Muscle of leg (tissue), 16 donors: ENCODE measurements at places on chromosomes 3 and 15. TPM values are rescaled to one million over a fixed set of nuclear protein-coding genes. Genes with fewer than 3 reads are reported as not detected.
A peak's percentile ranks its signal among the peaks of the same experiment; 100 is the strongest.

- no peak for DNase-seq
Observed at GRCh38 chr15:42085236-42085605, 9.1 kb downstream of the PLA2G4D start.

DNA sequence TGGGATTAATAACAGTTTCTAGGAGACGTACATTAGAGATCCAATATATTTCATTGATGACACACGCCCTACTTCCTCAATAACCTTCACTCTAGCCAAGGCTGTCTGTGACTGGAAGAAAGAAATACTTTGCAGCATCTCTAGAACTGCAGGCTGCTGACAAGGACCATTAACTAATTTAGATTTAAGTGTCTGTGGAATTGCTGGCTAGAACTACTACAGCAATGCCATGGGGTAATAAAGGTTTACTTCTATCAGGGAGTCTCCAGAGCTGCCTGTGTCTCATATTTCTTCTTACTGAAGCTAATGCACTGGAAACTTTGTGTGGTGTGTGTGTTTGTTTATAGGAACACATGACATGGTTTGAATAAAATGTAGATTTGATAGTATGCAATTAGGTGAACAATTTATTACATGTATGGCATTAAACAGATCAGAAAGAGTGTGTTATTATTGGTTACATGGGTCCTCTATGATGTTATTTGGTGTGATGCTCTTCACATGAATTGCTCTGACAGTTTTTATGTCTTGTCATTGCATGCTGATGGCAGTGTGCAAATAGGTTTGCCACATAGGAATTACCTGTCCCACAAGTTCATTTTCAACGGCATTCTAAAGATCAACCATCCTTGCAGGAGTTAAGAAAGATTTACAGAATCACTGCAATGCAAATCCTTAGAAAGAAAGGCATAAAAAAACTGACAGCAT lies 916.2 kb upstream of the CADM2 start:
- DNase-seq = peak; percentile 6

- peak; percentile 62 for DNase-seq
Observed at GRCh38 chr15:101088788-101089578, 162.9 kb downstream of the CHSY1 start.

GRCh38 chr3:11385326-11385725 lies 113.1 kb downstream of the ATG7 start:
- no peak for DNase-seq

DNA sequence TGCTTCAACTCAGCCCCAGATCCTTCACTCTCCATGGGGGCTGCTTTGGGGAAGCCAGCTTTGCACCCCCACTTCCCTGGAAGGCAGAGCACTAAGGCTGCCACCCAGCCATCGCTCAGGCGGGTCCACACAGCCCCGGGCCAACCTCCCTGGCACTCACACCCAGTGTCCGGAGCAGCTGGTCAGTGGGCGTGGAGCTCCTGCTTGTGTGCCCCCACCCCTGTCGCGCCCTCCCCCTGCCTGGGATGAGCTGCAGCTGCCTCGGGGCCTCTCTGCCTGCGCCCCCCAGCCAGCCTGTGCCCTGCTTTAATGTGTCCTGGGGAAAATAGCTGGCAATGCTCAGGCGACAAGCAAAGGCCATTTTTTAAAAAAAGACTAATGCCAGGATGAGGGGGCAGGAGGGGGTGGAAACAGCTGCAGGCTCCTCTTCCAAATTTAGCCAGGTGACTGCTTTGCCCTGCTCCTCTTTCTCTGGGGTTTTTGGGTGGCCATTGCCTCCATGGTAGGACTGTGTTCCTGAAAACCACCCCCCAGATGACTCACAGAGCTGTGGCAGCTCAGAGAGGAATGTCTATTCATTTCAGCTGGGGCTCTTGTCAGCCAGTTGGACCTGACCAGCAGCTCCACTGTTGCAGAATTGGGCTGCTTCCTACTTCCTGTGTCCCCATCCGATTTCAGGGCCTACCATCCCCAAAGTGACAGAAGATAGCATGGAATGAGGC lies 65.0 kb downstream of the CEMIP start:
- DNase-seq = peak; percentile 78

DNA sequence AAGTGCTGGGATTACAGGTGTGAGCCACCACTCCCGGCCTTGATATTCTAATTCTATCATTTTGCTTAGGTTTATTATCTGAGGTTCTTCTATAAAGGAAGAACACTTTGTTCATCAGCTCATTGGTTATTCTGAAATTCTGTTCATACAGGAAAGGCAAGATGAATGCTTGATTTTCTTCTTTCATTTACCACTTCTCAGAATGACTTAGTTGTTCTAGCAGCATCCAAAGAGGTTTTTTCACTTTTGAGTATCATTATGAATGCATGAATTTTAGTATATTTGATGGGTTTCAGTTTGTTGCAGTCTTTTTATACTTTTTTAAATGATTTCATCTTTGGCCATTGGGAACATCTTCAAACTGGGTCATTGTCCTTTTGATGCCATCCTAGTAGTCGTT lies 51.8 kb downstream of the RNF111 start:
- no peak for DNase-seq

DNA sequence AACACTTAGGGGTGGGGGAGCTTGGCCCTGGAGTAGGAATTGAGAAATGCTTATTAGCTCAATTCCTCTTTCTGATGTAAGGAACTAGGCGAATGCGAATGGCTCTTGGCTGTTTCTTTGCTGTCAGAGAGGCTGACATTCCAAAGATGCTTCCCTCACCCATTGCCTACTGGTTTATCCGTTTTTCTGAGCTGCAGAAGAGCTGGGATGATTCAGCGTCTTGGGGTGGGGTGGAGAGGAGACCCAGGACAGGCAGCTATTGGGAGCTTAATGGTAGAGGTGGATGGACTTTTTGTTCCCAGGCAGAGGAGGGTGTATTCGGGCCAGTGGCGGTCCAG lies 9.8 kb downstream of the PLEKHO2 start:
- DNase-seq = peak; percentile 65

DNA sequence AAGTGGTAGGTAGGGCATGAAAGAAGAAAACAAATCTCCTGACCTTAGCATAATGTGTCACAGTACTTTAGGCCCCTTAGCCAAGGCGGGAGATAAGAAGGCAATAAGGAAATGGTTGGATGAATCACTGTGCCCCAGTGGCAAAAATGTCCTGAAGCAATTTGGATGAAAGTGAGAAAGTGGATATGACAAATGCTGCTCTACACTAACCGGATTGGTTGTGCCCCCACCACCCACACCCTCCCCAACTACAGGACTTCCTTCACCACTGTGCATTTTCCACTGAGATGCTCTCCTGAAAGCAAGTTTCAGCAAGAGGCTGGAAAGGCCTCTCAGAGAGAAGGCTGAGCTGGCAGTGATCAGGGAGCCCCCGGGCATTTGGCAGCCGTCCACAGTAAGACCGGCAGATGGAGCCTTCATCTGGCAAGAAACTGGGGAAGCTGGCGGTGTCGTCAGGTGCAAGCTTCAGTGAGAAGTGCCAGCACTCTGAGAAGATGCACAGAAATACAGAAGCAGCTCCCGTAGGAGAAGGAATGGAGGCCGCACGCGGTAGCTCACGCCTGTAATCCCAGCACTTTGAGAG lies 63.8 kb downstream of the ATP1B3 start:
- peak; percentile 67 for DNase-seq

DNA sequence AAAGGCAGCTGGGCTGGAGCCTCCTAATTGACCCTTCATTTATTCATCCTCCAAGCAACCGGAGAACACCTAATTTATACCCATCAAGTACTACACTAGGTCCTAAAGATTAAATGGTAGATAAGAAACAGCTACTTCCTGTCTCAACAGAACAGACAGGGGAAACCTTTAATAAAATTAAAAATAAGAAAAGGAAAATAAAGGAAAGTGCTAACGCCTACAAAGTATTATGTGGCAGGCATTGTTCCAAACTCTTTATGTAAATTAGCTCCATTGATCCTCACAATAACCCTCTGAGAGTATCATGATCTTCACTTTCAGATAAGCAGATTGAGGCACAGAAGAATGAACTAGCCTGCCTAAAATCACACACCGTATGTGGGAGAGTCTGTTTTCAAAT lies 139.5 kb downstream of the CNTN6 start:
- no peak for DNase-seq

GRCh38 chr3:14631101-14631497 lies 20.5 kb upstream of the CCDC174 start:
- no peak for DNase-seq

GRCh38 chr15:101326462-101327146 lies 31.6 kb upstream of the SNRPA1 start:
- peak; percentile 47 for DNase-seq

GRCh38 chr3:24485511-24485910 lies 9.1 kb downstream of the THRB start:
- DNase-seq = no peak

DNA sequence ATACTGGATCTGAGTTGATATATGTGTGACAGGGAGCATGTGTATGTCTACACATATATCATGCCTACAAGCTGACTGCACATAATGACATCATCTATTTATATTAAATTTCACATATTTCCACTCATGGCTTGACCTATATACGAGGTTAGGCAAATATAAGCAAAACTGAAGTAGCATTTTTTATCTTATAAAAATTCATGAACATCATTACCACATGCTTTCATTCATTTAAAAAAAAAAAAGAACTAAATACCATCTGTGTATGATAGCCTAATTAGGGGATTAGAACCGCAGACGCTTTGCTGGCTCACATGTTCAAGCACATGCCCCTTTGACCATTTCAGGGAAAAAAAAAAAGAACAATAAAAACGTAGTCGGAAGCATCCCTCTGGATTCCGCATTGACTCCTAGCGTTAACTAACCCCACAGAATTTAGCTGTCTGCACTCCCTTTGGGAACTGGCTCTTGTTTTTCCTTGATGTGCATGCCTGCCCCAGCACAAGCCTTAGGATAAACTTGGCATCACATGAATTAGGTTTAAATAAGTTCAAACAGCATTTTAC lies 888.4 kb downstream of the ROBO1 start:
- DNase-seq = no peak

DNA sequence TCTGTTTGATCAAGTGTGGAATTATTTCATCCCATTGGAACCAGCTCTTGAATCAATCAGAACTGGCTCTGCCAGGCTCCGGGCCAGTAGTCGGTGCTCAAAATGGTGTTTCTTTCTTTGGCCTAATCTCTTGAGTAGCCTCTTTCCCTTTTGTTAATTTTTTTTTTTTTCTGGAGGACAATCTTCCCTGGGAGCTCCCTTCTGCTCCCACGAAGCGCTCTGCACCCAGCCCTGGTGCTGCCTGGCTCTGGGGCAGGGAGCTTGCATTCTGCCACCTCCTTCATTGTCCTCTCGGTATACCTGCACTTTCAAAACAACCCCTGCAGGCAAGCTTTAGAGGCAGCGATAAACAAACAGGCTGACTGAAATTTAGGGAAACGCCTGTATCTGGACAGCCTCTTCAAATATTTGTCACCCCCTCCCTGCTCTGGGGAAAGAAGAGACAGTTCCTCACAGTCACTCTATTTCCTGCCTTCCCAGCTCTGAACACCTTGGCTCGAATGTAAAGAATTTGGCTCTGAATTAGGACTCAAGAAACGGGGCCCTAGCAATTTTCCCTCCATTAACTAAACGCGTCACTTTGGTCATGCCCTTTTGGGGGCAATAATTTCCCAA lies 1.1 kb upstream of the THSD4 start:
- peak; percentile 20 for DNase-seq

DNA sequence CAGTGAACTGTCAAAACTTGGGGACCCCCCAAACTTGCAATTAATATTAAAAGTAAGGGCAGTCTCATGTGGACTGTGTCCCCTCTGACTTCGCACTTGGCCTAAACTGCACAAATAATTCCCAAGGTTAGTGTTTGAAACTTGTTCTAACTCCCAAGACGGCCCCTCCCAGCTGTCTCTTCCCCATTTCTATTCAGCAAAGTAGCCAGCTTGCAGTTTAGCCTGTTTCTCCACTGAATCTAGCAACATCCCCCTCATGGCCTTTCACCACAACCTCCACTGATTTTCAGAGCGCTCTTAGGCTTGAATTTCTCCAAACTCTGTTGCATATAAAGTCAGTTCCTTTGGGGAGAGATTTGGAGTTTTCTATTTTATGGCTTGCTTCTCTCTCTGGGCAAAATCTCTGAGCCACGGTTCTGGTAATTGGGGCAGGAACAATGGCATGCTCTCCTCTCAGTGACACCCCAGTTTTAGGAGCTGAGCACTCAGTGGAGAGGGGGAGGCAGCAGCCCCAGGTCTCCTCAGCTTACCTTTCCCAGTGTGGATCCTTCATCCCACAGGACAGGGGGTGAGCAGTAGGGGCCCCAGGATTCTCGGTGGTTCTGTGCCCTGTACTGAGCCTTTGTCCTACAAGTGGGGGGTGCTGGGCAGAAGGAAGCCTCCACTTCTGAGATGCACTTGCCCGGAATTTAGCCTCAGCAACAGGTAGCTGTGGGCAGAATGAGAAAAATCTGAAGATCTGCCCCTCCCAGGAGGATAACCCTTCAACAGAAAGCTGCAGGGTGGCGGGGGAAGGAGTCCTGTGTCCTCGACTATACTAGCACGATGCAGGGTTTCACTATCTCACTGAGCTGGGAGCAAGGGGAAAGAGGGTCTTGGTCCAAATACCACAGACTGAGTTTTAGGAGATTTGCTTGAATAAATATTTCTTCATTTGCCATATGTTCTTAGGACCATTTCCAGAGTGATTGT lies 39.3 kb upstream of the GATA2 start:
- DNase-seq = no peak

DNA sequence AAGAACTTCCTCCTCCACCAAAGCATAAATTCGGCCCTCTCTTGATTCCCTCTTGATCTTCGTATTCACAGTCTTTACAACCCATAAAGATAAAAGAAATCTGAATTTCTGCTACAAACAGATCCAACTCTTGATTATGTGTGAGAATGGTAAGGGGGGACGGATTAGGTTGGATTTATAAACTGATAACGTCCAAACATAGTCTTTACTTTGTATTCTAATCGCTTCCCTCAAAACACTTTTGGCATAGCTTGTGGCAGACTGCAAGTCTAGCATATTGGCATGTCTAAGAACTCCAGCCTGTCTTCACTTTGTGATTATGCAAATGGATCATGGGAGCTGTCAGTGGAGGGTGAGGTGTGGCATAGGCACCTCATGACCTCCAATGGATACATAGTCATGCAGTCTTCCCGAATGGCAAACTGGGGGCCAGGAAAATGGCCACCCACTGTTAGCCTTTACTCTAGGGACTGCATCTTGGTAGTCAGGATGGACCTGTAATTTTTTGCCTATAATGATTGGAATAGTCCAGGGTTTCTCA lies 24.3 kb upstream of the GPR171 start:
- DNase-seq = no peak

GRCh38 chr15:92394309-92395097 lies 822 bp downstream of the ST8SIA2 start:
- DNase-seq = peak; percentile 48

- peak; percentile 46 for DNase-seq
Observed at GRCh38 chr15:73981761-73982221, 10.3 kb downstream of the STOML1 start.

- no peak for DNase-seq
Observed at GRCh38 chr3:9550999-9551398, 2.6 kb downstream of the LHFPL4 start.

- DNase-seq = no peak
Observed at GRCh38 chr3:133994166-133994890, 35.4 kb downstream of the SLCO2A1 start.

The CMTM8 gene
- total RNA-seq = 0.53 TPM

The TM4SF4 gene
- 0.09 TPM for total RNA-seq

The ARGFX gene
- not detected for total RNA-seq

The TEX55 gene
- not detected for total RNA-seq

The SORD gene
- 8.7 TPM for total RNA-seq

The SCN5A gene
- 1.9 TPM for total RNA-seq

The CYP11A1 gene
- total RNA-seq = 1.2 TPM

The LIPH gene
- total RNA-seq = 0.18 TPM

The CCK gene
- total RNA-seq = 10.3 TPM

The SCAANT1 gene
- total RNA-seq = not detected

The SRGAP3 gene
- total RNA-seq = 20.2 TPM
